ENCODE measurements at places on chromosomes 13 and 19. TPM values are rescaled to one million over a fixed set of nuclear protein-coding genes. Genes with fewer than 3 reads are reported as not detected.

The SIGLEC5 gene
- not detected for polyA plus RNA-seq

The RNF17 gene
- not detected for polyA plus RNA-seq

DNA sequence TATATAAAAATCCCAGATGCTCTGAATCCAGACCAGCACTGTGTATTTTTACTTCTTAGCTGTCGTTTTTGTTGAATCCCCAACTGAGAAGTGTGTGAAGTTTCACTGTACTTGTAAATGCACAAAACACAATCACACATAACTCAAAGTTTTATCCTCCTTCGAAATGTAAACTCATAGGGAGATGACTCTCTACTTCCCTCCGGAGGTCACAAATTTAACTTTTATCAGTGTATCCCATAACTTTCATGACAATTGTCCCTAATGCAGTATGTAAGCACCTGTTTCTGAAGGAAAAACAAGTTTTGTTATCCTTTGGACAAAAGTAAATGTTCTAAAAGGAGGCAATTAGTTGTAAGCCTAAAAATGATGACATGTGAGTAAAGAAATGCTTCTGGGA is 665.0 kb upstream of the SLITRK6 start:
- no peaks in the 10 kb centered on the region for H3K4me1 ChIP-seq
- no peak overlapping the region for H3K27ac ChIP-seq
- no peak for DNase-seq
- H3K27me3 ChIP-seq, result no peaks in the 10 kb centered on the region

DNA sequence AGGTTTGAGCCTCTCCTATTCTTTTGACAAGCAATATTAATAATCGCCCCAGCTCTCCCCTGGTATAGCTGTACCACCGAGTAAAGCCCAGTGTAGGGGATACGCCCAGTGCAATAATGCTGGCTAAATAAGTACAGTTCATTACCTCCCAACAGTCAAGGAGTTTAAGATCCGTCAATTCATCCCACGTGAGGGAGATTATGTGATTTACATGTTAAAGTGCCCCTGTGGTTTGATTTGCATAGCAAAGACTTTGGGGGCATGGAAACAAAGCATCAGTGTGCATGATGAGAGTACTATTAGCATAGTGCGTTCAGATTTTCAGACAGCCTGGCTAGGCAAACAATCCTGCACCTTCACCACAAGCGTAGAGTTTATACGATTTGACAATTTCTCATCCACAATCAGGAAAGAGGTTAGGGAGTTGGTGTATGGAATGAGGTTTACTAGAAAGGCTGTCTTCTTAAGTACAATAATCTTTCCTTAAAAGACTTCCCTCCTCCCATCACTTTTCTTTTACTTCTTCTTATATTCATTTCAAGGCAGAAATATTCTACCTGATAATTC is 754.0 kb downstream of the DIAPH3 start:
- DNase-seq, result no peak
- H3K4me3 ChIP-seq, result no peak overlapping the region
- no peaks in the 10 kb centered on the region for H3K4me1 ChIP-seq
- H3K27me3 ChIP-seq, result no peaks in the 10 kb centered on the region

GRCh38 chr13:45658586-45659235 is 43.2 kb upstream of the ERICH6B start:
- peaks cover 4% of the 10 kb centered on the region for H3K4me1 ChIP-seq
- H3K27me3 ChIP-seq, result no peaks in the 10 kb centered on the region
- H3K4me3 ChIP-seq, result no peak overlapping the region

- H3K4me1 ChIP-seq, result no peaks in the 10 kb centered on the region
- H3K4me3 ChIP-seq, result no peak overlapping the region
- H3K27me3 ChIP-seq, result no peaks in the 10 kb centered on the region
- no peak for DNase-seq
- H3K36me3 ChIP-seq, result no peaks in the 10 kb centered on the region
Measured at GRCh38 chr13:49400755-49401659, 42.9 kb downstream of the CAB39L start.

GRCh38 chr19:31135841-31136240 is 213.4 kb downstream of the TSHZ3 start:
- H3K27me3 ChIP-seq, result no peaks in the 10 kb centered on the region
- no peak overlapping the region for H3K4me3 ChIP-seq
- H3K27ac ChIP-seq, result no peak overlapping the region
- H3K4me1 ChIP-seq, result peaks cover 5% of the 10 kb centered on the region

- H3K27me3 ChIP-seq, result no peaks in the 10 kb centered on the region
- no peak overlapping the region for H3K4me3 ChIP-seq
- DNase-seq, result no peak
- peaks cover 32% of the 10 kb centered on the region for H3K4me1 ChIP-seq
Measured at GRCh38 chr13:49020940-49021553, 45.3 kb downstream of the FNDC3A start.

DNA sequence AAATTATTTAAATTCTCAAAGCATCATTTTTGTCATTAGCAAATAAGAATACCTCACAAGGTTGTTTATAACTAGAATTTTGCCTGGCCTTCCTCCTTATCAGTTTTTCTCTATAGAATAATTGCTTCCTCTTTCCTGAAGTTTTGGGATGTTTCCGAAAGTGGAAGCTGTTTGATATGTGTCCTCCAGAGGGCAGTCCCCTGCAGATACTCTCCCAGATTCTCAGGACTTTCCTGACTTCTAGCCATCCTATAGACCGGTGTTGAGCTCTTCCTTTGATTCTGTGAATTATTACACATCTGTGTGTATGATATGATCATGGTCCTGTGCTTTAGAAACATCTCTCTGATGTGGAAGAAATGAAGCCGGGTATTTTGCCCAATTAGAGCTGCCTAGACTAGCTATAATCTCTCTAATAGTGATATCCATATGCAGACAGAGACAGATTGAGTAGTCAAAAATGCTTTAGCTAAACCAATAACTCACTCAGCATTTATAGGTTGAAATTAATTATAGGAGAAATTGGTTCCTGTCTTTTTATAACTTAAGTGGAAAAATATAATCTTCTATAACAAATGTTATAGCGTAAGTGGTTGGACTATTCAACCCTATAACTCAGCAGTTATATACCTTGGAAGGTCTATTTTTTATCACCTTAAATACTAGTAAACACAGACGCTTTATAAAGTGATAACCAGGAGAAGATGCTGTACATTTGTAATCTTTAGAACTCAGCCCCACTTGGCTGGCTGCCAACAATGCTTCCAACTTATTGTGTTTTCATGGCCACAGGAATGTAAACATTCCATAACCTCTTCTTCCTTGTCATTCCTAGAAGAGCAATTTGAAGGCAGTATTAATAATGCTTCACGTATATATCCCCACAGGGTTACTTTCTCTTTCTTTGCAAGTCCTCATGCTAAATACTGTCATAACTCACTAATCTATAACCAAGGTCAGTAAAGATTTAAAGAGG is 201.0 kb upstream of the RXFP2 start:
- H3K27ac ChIP-seq, result no peak overlapping the region
- H3K36me3 ChIP-seq, result no peaks in the 10 kb centered on the region
- H3K4me1 ChIP-seq, result no peaks in the 10 kb centered on the region
- no peaks in the 10 kb centered on the region for H3K27me3 ChIP-seq
- no peak for DNase-seq
- H3K4me3 ChIP-seq, result no peak overlapping the region

- H3K4me3 ChIP-seq, result no peak overlapping the region
- no peaks in the 10 kb centered on the region for H3K4me1 ChIP-seq
- peaks cover 2% of the 10 kb centered on the region for H3K36me3 ChIP-seq
- no peaks in the 10 kb centered on the region for H3K27me3 ChIP-seq
- DNase-seq, result no peak
Measured at GRCh38 chr13:47959468-47960247, 41.4 kb downstream of the SUCLA2 start.

The EDNRB gene
- polyA plus RNA-seq, result 0.03 TPM

DNA sequence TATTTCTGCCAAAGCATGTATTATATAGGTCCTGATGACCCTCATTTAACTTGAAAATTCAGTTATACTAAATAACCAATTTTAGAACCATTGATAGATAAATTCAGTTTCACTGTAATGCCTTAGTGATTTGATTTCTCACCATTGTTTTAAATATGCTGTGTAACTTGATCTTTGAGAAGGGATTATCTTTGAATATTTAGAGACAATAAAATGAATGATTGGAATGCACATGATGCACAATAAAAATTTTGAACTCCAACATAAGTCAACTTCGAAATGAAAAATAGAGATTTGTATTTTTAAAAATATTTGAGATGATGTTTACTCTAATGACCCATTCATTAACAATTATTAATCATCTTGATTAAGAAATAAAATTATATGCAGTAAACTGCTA is 654.5 kb downstream of the OLFM4 start:
- no peaks in the 10 kb centered on the region for H3K4me1 ChIP-seq
- no peak overlapping the region for H3K27ac ChIP-seq
- H3K36me3 ChIP-seq, result no peaks in the 10 kb centered on the region
- DNase-seq, result no peak
- no peak overlapping the region for H3K4me3 ChIP-seq

DNA sequence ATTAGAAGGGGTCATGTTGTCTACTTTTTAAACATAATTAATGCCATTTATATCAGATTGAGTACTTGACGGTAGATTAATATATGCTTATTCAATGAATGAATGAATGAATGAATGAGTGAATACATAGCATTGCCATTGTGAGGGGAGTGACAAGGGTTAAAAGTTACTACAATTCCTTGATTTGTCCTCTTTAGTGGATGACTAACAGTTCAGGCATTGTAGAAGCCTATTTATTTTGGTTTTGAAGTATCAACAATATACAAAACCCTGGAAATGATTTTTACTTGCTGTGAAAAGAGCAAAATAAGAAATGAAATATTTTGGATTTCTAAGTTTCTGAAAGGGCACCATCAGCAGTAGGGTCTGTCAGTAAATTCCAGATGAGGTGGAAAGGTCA is 122.7 kb downstream of the CYSLTR2 start:
- no peak overlapping the region for H3K4me3 ChIP-seq
- H3K27ac ChIP-seq, result no peak overlapping the region
- no peaks in the 10 kb centered on the region for H3K36me3 ChIP-seq
- H3K27me3 ChIP-seq, result peaks cover 9% of the 10 kb centered on the region
- DNase-seq, result no peak

- H3K4me3 ChIP-seq, result no peak overlapping the region
- peaks cover 10% of the 10 kb centered on the region for H3K4me1 ChIP-seq
- peaks cover 10% of the 10 kb centered on the region for H3K36me3 ChIP-seq
- H3K27me3 ChIP-seq, result no peaks in the 10 kb centered on the region
- H3K27ac ChIP-seq, result no peak overlapping the region
- no peak for DNase-seq
Measured at GRCh38 chr13:110506859-110507566, 54.5 kb downstream of the RAB20 start.

The HRC gene
- polyA plus RNA-seq, result 0.08 TPM

GRCh38 chr13:41547251-41548000 is 90.1 kb downstream of the RGCC start:
- H3K27ac ChIP-seq, result no peak overlapping the region
- DNase-seq, result no peak
- peaks cover 35% of the 10 kb centered on the region for H3K4me1 ChIP-seq

DNA sequence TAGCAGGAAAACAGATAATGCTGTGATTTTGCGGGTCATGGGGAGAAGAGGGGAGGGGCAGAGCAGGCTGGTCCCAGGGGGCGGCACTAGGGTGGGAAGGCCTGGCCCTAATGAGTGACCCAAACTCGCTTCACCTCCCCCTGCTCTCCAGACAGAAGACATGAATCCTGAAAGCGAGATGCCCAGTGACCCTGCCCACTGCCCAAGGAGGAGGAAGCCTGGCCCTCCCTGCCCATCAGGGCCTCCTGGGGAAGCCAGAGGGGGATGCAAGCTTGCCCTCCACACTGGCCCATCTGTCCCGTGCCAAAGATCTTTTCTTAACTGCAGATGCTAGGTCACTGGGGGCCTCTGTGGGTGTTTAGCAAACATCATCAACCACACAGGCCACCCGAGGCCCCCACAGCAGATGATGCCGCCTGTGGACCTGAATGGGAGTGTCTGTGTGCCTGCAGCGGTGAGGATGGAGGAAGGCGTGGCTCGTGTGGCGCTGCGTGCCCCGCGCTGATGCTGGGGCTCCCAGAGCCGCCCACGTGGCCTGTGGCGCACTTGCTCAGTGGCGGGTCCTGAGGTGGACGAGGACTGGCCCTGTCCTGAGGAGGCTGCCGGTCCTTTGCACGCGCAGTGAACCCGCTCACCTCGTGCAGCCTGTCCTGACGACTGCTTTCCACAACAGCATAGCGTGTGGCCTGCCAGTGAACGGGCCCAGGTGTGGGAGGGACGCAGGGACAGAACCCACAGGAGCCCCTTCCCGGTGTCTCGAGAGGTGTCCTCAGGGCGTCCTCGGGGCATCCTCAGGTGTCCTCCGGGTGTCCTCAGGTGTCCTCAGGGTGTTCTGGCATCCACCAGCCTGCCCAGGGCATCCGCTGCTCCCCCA is 80.5 kb upstream of the MCF2L start:
- peaks cover 6% of the 10 kb centered on the region for H3K36me3 ChIP-seq
- peaks cover 8% of the 10 kb centered on the region for H3K4me1 ChIP-seq
- H3K27me3 ChIP-seq, result peaks cover 39% of the 10 kb centered on the region
- DNase-seq, result no peak
- H3K27ac ChIP-seq, result no peak overlapping the region

- DNase-seq, result no peak
- H3K27ac ChIP-seq, result no peak overlapping the region
- H3K27me3 ChIP-seq, result no peaks in the 10 kb centered on the region
- no peak overlapping the region for H3K4me3 ChIP-seq
Measured at GRCh38 chr13:70758932-70759331, 650.7 kb upstream of the KLHL1 start.

GRCh38 chr19:2042485-2043250 is 8.4 kb downstream of the MKNK2 start:
- H3K4me1 ChIP-seq, result peaks cover 22% of the 10 kb centered on the region
- peaks cover 54% of the 10 kb centered on the region for H3K36me3 ChIP-seq
- peak overlapping the region; percentile 51 for H3K4me3 ChIP-seq
- peak overlapping the region; percentile 79 for H3K27ac ChIP-seq
- no peak for DNase-seq

DNA sequence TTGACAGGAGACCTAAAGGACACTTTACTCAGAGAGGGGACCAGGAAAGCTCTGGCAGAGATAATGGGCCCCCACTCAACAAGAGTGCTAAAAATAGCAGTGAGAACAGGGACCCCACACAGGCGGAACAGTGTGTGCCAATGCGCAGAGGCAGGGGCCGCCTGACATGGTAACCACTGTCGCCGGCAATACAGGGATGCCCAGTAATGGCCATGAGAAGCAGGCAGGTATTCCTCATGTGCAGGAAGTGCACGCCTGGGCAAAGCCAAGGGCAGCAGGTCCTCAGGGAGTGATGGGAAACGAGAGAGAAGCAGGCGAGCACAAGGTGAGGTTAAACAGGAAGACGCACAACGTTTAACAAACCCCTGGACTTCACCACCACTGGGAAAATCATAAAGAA is 757.1 kb downstream of the LIG4 start:
- no peak for DNase-seq
- no peak overlapping the region for H3K4me3 ChIP-seq
- H3K36me3 ChIP-seq, result no peaks in the 10 kb centered on the region
- no peaks in the 10 kb centered on the region for H3K27me3 ChIP-seq
- no peaks in the 10 kb centered on the region for H3K4me1 ChIP-seq

GRCh38 chr19:21908066-21908465 is 72.1 kb upstream of the ZNF43 start:
- no peaks in the 10 kb centered on the region for H3K27me3 ChIP-seq
- H3K4me1 ChIP-seq, result no peaks in the 10 kb centered on the region
- no peak for DNase-seq
- H3K4me3 ChIP-seq, result no peak overlapping the region
- H3K36me3 ChIP-seq, result no peaks in the 10 kb centered on the region

Measured in keratinocyte (primary cell).